ENCODE measurements at places on chromosomes 5 and 9.

DNA sequence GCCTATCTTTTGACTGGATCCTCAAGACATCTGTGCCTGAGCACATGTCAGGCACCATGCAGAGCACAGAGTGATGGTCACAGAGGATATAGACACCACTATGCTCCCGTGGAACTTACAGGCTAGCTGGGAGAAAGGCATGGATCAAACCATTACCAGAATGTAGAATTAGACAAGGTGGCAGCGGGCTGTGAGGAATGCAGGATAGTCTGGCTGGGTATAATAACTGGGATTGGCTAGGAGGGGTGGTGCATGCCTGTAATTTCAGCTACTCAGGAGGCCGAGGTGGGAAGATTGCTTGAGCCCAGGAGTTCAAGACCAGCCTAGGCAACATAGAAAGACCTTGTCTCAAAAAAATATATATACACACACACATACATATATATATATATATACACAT is 50.3 kb downstream of the ASS1 start:
- no peaks in the 10 kb centered on the region for H3K4me1 ChIP-seq
- H3K36me3 ChIP-seq: no peaks in the 10 kb centered on the region
- no peak overlapping the region for H3K27ac ChIP-seq

DNA sequence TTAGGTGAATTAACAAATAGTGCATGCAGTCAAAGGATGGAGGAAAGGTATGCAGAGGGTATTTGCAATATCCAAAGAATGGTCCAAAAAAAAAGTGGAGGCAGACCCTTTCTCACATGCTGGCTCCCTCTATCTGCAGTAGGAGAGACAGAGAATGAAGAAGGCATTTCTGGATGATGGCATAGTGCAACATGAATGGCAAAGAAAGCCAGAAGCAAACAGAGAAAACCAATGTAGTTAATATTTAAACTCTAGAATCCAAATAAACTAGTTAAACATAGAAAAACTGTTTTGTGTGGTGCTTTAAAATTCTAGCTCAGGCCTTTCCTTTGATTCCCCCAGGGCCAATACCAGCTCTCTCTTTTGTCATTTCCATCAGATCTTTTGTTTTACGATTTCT is 403.1 kb upstream of the WWC1 start:
- no peaks in the 10 kb centered on the region for H3K4me1 ChIP-seq
- H3K4me3 ChIP-seq: no peak overlapping the region
- DNase-seq: no peak
- no peak overlapping the region for H3K27ac ChIP-seq
- H3K27me3 ChIP-seq: no peaks in the 10 kb centered on the region

DNA sequence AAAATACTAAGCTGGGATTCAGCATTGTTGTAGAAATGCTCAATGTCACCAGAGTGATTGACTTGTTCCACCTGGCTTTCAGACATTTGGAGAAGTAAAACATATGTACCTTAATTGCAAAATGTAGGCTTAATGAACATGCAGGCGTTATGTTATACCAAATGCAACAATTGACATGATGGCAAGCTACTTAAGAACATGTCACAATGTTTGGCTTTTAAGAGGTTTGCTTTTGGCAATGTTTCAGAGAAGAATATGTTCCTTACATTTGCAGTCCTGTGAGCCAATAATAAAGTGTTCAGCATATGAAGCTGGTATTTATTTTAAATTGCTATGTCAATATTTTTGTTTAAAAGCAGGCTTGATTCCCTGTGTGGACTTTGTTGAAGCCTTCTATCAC is 111.7 kb upstream of the NUDT12 start:
- H3K4me3 ChIP-seq: no peak overlapping the region
- no peaks in the 10 kb centered on the region for H3K27me3 ChIP-seq
- no peak overlapping the region for H3K27ac ChIP-seq
- H3K4me1 ChIP-seq: peaks cover 4% of the 10 kb centered on the region

- H3K4me1 ChIP-seq: peaks cover 5% of the 10 kb centered on the region
- H3K27me3 ChIP-seq: no peaks in the 10 kb centered on the region
- DNase-seq: no peak
- no peak overlapping the region for H3K4me3 ChIP-seq
- H3K36me3 ChIP-seq: no peaks in the 10 kb centered on the region
- H3K27ac ChIP-seq: no peak overlapping the region
These were observed 121.8 kb downstream of the MCTP1 start for GRCh38 chr5:95163079-95163478.

DNA sequence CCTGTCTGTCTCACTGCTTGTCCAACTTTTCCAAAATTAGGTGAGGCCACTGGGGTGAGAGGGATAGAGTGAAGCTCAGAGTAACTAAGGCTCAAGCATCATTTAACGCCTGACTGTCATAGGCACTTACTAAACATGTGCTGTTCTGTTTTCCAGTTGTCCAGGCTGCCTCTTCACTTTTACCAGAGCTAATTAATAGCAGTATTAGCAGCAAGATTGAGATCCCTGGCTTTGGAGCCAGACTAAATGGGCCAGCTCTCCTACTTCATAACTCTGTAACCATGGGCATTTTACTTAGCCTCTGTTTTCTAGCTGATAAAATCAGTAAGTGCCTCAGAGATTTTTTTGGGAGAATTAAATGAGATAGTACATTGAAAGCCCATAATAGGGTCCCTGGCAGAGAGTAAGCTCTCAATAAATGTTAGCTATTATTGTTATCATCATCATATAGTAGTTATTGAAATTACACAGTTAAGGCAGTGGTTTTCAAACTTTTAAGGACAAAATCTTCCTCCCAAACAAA is 146.2 kb upstream of the LHFPL2 start:
- no peak overlapping the region for H3K27ac ChIP-seq
- no peaks in the 10 kb centered on the region for H3K27me3 ChIP-seq
- H3K4me3 ChIP-seq: no peak overlapping the region
- H3K4me1 ChIP-seq: peaks cover 4% of the 10 kb centered on the region
- no peaks in the 10 kb centered on the region for H3K36me3 ChIP-seq

DNA sequence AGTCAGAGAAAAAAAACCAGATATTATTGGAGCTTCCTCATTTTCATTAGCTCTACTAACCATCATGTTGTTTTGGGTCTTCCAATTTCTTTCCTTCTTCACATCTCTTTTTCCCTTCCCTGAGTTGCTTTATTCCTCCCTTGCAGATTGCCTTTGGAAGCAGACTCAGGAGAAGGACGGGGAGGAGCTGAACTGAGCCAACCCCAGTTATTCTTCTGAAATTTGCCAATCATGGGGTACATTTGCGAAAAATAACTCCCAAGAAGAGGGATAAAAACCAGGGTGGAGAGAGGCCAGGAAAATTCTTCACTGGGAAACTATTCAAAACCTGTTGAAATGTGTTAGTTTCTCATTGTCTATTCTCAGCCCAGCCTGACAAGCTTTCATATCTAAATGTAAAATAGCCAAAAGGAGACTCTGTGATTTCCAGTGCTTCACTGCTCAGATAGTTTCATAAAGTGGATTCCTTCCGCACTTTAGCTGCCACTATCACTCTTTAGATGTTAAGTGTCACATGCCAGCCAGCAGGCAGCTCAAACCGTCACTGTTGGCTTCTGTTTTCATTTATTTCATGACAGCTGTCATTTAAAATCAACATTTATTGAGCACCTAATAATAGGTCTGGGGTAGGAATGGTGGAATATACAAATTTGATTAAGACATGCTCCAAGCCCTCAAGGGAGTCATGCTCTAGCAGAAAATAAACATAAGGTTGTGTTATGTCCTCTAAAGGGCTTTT is 204.5 kb downstream of the SREK1 start:
- no peak overlapping the region for H3K4me3 ChIP-seq
- H3K27ac ChIP-seq: no peak overlapping the region
- H3K4me1 ChIP-seq: no peaks in the 10 kb centered on the region
- no peaks in the 10 kb centered on the region for H3K36me3 ChIP-seq

DNA sequence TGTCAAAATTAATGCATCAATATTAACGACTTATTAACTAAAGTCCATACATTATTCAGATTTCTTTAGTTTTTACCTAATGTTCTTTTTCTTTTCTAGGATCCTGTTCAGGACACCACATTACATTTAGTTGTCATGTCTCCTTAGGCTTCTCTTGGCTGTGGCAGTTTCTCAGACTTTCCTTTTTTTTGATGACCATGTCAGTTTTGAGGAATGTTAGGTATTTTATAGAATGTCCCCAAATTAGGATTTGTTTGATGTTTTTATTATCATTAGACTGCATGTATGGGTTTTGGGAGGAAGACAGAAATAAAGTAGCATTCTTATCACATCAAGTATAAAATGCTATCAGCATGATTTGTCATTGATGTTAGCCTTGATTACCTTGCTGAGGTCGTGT is 32.0 kb downstream of the ZCCHC7 start:
- no peak for DNase-seq
- H3K27me3 ChIP-seq: no peaks in the 10 kb centered on the region
- no peak overlapping the region for H3K27ac ChIP-seq
- no peak overlapping the region for H3K4me3 ChIP-seq

- H3K27ac ChIP-seq: no peak overlapping the region
- DNase-seq: no peak
- no peaks in the 10 kb centered on the region for H3K36me3 ChIP-seq
- no peak overlapping the region for H3K4me3 ChIP-seq
- H3K27me3 ChIP-seq: peaks cover 2% of the 10 kb centered on the region
These were observed 134.3 kb downstream of the MACROH2A1 start for GRCh38 chr5:135264451-135265440.

- H3K27ac ChIP-seq: no peak overlapping the region
- no peaks in the 10 kb centered on the region for H3K36me3 ChIP-seq
- H3K4me3 ChIP-seq: no peak overlapping the region
These were observed 241.5 kb upstream of the CDH18 start for GRCh38 chr5:20229303-20230005.

- no peaks in the 10 kb centered on the region for H3K27me3 ChIP-seq
- H3K4me1 ChIP-seq: no peaks in the 10 kb centered on the region
- H3K36me3 ChIP-seq: no peaks in the 10 kb centered on the region
- no peak overlapping the region for H3K4me3 ChIP-seq
These were observed 307.7 kb downstream of the ADGRV1 start for GRCh38 chr5:90866333-90866732.

- H3K27ac ChIP-seq: no peak overlapping the region
- H3K36me3 ChIP-seq: no peaks in the 10 kb centered on the region
- no peaks in the 10 kb centered on the region for H3K27me3 ChIP-seq
- no peak overlapping the region for H3K4me3 ChIP-seq
- peaks cover 11% of the 10 kb centered on the region for H3K4me1 ChIP-seq
These were observed 108.1 kb upstream of the SPRY4 start for GRCh38 chr5:142432961-142433360.

DNA sequence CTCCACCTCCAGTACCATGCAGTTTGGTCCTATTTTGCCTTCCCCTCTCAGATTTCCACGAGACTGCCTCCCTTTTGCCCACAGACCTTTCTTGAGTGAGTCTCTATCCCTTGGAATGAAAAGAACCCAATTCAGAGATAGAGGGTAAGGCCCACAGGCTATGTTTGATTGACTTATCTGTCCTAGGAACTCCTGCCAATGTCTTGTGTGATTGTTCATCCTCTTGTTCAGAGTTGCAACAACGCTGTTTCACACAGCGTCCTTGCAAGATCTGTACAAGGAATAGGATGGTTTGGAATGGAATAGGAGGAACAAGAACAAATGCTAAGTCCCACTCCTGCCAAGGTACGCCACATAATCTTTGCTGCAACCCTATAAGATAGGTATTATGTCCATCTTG is 142.2 kb upstream of the ABCA1 start:
- no peak overlapping the region for H3K4me3 ChIP-seq
- H3K36me3 ChIP-seq: no peaks in the 10 kb centered on the region
- H3K4me1 ChIP-seq: no peaks in the 10 kb centered on the region
- H3K27me3 ChIP-seq: no peaks in the 10 kb centered on the region
- no peak for DNase-seq

- H3K4me3 ChIP-seq: no peak overlapping the region
- H3K27ac ChIP-seq: no peak overlapping the region
- H3K27me3 ChIP-seq: no peaks in the 10 kb centered on the region
- DNase-seq: no peak
These were observed 14.4 kb downstream of the NCBP1 start for GRCh38 chr9:97647996-97648395.

DNA sequence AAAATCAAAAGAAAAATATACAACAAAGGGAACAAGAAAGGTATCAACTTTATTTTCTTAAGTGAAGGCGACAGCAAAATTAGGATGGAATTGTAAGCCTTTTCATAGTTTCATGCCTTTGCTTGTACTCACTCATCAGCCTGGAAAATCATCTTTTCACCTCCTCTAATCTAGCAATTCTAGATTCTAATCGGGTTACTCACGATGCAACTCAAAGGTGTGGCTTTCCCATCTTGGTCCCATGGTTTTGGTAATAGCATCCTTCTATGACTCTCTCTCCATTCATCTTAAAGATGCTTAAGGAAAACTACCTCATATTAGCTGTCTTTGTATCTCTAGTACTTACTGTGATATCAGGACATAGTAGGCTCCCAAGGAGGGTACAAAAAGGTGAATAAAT is 30.5 kb downstream of the DNAH5 start:
- DNase-seq: no peak

- DNase-seq: no peak
- no peak overlapping the region for H3K27ac ChIP-seq
- H3K4me1 ChIP-seq: peaks cover 12% of the 10 kb centered on the region
- H3K36me3 ChIP-seq: no peaks in the 10 kb centered on the region
- H3K27me3 ChIP-seq: no peaks in the 10 kb centered on the region
These were observed 103.2 kb upstream of the SPATA31D4 start for GRCh38 chr9:81824802-81825730.

DNA sequence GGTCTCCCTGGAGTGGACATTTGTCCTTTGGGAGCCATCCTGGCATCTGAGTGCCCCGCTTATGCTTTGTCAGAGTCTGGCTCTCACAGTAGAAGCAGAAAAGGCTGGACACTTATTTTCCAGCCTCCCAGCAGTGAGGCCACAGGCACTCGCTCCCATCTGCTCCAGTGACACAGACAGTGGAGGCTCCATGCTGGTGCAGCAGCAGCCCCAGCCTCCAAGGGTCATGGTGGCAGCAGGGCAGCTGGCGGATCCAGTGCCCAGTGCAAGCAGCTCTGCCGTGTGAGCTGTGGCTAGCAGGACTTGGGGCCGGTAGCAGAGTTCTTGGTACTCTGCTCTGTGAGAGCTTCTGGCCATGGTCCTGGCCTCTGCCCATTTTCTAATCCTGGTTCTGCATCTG is 157.3 kb upstream of the ALDH1B1 start:
- H3K4me3 ChIP-seq: no peak overlapping the region
- no peak for DNase-seq
- no peaks in the 10 kb centered on the region for H3K27me3 ChIP-seq
- peaks cover 5% of the 10 kb centered on the region for H3K4me1 ChIP-seq
- no peak overlapping the region for H3K27ac ChIP-seq
- no peaks in the 10 kb centered on the region for H3K36me3 ChIP-seq

- peaks cover 11% of the 10 kb centered on the region for H3K36me3 ChIP-seq
- no peak overlapping the region for H3K4me3 ChIP-seq
- H3K27me3 ChIP-seq: no peaks in the 10 kb centered on the region
These were observed 21.0 kb downstream of the DIAPH1 start for GRCh38 chr5:141597814-141598213.

DNA sequence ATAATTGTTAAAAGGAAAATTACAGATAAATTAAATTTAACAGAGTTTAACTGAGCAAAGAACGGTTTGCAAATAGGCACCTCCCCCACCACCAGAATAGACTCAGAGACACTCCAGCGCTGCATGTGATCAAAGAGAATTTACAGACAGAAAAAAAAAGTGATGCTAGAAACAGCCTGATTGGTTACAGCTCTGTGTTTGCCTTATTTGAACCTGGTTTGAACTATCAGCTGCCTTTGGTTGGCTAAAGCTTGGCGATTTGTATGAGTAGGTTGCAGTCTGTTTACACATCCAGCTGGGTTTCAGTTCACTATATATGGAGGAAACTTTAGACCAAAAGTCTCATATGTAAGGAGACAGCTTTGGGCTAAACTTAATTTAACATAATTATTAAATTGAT is 249.1 kb downstream of the ENC1 start:
- no peak overlapping the region for H3K4me3 ChIP-seq
- peaks cover 10% of the 10 kb centered on the region for H3K4me1 ChIP-seq
- H3K36me3 ChIP-seq: no peaks in the 10 kb centered on the region
- H3K27ac ChIP-seq: no peak overlapping the region
- H3K27me3 ChIP-seq: no peaks in the 10 kb centered on the region
